NCI-H510A treated with DMSO at 0.1 percent for 48 hours (cell line): ENCODE measurements at places on chromosomes 16 and 17.

DNA sequence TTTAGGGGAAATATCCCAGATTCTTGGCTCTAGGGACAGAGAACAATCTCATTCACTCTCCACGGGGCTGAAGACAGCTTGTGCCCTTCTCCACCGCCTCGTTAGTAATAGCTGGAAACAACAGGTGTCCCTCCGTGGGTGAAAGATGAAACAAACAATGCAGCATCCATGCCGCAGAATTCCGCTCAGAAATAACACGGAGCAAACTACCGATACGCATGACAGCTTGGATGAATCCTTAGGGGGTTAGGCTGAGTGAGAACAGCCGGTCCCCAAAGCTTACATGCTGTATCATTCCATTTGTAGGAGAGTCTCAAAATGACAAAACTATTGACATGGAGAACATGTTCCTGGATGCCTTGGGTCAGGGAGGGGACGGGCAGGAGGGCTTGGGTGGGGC, 29.4 kb upstream of the CACNG1 start:
- DNase-seq = no peak

DNA sequence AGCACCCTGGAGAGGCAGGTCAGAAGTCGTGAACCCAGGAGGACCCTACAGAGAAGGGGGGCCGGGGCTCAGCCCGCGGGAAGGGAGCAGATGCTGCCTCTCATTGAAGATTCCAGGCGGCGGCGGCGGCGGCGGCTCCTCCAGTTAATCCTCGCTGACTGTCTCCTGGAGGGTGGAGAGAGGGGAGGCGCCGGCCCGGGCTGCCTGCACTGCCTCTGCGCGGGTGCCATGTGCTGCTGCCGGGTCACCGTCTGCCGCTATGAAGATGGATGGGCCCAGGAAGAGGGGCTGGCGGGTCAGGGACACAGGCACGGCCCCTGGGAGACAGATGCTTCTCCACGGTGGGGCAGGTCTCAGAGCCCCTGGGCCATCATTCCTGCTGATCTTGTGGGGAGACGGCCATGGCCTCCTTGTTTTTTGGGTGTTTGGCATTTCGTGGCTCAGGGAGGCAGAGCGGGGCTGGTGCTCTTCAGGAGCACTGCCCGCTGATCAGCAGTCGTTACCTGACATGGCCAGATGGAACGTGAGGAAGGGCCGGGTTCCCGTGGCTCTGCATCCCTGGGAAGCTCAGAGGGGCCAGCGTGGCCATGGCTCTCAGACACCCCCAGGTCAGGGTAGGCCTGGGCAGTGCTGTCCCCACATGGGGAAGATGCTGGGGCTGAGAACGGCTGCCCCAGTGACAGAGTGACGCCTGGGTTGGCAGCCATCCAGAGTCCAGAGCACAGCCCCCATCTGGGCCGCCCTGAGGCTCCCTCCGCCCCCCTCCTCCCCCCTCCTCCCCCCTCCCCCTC, 36.1 kb downstream of the GINS2 start:
- DNase-seq = peak; percentile 83

- peak; percentile 94 for DNase-seq
These were observed 24.2 kb downstream of the FAM117A start for GRCh38 chr17:49739641-49740271.

DNA sequence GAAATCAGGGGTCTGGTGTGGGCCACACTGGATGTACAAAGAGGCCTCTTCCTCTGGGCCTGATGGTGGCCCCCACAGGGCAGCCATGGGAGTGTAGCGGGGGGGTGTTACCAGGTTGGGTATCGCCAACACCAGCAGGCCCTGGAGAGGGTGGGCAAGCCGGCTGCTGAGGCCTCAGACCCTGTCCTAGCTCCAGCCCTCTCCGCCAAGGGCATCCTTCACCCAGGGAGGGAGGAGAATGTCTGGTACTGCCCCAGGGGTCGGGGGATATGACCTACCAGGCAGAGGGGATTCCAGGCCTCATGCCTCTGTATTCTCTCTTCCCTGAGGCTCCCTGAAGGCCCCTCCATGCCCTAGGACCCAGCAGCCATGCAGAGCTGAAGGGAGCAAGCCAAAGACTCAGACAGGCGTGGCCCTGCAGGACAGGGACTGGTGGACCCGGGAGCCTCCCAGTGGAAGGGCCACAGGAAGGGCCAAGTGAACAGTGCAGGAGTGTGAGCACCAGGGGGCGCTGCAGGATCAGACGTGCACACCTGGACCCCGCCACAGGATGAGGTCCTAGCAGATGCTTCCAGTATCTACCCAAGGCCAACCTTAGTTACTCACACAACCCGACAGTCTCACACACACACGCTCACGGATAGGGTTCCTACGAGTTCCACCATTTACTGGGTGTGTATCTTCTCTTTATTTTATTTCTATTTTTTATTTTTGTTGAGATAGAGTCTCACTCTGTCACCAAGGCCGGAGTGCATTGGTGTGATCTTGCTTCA, 10.9 kb upstream of the CES4A start:
- DNase-seq = peak; percentile 84

DNA sequence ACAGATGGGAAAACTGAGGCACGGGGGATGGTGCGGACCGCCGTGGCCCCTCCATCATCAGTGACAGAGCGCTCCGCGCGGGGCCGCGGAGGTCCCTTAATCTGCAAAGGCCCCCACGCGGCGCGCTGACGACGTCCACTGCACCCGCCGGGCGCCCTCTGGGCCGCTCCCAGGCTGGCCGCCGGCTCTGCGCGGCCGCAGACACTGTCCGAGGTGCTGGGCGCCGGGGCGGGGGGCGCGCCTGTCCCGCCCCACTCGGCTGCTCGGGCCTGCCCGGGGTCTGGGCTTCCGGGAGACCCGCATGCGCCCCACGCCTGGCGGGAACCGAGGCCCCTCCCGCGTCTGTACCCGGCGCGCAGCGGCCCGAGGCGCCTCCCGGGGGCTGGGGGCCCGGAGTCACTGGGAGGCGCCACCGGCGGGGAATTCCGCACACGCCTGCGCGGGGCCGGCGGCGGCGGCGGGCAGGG, 550 bp upstream of the RNF213 start:
- DNase-seq = no peak

GRCh38 chr17:4501295-4501949, 2.7 kb downstream of the SPNS2 start:
- DNase-seq = no peak

- peak; percentile 18 for DNase-seq
These were observed 2.3 kb downstream of the RPUSD1 start for GRCh38 chr16:785563-786535.

- no peak for DNase-seq
These were observed 372.7 kb upstream of the ZFHX3 start for GRCh38 chr16:73420676-73421075.

DNA sequence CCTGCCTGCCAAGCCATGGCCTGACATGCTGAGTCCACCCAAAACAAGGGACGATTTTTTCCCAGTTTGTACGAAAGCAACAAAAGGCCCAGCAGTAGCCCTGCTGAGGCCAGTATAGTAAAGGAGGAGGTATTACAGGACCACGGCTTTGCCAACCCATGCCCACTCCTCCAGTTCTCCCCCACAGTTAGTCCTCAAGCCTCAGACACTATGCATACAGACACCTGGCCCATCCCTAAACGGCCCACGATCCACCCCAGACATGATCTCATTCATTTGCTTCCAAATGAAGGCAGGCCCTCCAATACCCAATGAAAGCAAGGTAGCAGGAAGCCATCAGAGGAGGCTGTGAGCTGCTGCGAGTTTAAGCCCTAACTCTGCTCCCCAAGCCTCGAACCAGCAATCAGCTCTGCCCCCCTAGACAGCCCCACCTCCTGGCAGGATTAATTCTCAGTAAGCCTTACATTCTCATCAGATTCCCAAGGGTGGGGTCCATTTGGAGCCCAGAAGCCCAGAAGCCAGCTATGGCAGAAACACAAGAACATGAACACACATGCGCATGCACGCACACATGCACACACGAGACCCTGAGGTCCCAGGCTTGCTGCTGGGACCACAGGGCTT, 4.9 kb downstream of the HDAC5 start:
- DNase-seq = no peak

- no peak for DNase-seq
These were observed 134.4 kb upstream of the CDH8 start for GRCh38 chr16:62170642-62171041.
